HuH-7.5 (cell line): ENCODE measurements at places on chromosomes 5 and 9.

DNA sequence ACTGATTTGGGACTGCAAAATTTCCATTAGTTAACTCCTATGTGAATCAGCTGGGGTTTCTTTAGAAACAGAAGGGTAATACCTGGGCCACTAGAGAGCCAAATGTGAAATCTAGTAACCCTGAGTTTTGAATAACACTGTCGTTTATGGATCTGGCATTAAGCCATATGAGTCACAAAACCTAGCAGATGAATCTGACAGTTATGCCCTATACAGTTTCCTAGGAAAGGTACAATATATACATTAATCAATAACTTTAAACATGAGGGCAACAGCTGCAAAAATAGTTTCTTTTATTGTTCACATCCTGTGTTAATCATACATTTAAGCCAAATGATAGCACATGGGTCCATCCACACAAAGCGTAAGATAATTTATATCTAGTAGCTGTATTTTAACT, 56.9 kb downstream of the PAM start:
- no peak for DNase-seq

DNA sequence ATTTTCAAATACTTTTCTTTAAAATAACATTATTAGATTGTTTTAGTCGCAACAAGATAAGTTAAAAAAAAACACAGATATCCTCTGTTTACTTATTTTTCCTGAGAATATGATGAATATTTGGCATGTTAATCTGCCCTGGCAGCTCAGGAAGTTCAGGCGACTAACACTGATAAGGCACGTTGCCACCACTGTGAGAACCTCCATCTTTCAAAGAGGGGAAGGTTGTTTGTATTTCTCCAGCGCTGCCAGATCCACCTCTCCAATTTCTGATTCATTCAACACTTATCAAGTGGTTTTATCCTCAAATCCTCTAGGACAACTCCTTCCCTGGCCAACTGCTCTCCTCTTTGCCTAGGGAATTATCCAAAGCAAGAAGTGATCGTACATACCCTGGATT, 21.8 kb downstream of the CTNNAL1 start:
- no peak for DNase-seq

DNA sequence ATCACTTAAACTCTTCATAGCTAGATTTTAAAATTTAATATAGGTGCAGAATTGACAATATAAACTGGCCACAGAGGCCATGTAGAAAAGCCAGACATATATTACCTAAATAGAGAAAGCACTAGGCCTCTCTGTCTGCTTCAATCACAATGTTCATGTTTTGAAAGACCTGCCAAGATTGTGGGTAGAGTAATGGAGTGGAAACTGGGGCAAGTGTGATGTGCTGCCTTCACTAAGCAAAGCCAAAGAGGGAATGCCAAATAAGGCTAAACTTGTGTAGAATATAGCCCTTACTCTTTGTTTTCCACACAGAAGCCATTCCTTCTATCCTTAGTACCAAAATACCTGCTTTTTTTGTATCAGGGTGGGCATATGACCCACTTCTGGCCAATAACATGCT, 15.1 kb upstream of the ISOC1 start:
- DNase-seq, result no peak

DNA sequence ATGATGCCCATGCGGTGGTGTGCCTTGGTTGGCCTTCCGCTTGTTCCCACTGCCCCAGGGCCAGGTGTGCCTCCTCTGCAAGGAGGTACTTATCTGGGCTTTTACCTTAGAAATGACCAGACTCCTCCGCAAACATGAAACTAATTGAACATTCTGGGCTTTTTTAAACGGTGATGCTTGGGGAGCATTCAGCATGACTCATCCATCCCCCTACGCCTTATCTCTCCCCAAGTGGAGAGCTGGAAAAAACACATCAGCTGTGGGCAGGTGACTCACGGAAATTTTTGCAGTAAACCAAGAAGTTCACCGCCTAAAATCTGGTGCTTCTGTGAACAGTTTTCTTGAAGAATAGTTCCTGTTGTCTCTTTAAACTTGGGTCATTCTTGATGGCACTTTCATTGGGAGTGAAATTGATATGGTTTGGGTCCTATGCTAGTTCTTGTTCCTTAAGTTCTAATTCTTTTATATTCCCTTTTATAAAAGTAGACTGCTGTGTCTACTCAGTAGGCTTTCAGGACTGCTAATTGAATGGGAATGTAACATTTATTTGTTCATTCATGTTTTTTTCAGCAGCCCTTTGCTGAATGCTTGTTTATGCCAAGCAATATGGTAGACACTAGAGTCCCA, 39.6 kb downstream of the SFXN1 start:
- DNase-seq, result no peak

DNA sequence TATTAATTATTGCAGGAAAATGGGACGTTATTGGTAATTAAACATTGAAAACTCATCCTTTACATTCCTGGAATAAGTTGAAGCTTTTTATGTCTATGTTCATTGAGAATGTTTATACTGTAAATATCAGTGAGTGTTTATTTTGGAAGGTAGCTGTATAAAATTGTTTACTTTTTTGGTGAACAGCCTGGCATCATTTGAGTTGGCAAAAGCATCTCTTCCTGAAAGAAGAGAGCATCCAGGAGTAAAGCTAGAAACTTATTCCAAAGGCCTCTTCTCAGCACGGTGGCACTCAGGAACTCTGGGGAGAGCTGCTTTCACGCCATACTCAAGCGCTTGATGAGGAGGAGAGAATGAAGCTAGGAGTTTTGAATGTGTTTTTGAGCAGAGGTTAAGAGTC, 79.9 kb downstream of the GAPVD1 start:
- no peak for DNase-seq

- DNase-seq, result no peak
These were observed 155.1 kb downstream of the CCDC192 start for GRCh38 chr5:127858116-127858784.

GRCh38 chr9:89497257-89497963, 503 bp downstream of the SEMA4D start:
- DNase-seq, result no peak

- no peak for DNase-seq
These were observed 26.5 kb downstream of the AFAP1L1 start for GRCh38 chr5:149298163-149298562.

- DNase-seq, result no peak
These were observed 111.2 kb downstream of the EDIL3 start for GRCh38 chr5:84273517-84273883.

GRCh38 chr5:57276353-57276752, 102.5 kb downstream of the GPBP1 start:
- DNase-seq, result no peak

DNA sequence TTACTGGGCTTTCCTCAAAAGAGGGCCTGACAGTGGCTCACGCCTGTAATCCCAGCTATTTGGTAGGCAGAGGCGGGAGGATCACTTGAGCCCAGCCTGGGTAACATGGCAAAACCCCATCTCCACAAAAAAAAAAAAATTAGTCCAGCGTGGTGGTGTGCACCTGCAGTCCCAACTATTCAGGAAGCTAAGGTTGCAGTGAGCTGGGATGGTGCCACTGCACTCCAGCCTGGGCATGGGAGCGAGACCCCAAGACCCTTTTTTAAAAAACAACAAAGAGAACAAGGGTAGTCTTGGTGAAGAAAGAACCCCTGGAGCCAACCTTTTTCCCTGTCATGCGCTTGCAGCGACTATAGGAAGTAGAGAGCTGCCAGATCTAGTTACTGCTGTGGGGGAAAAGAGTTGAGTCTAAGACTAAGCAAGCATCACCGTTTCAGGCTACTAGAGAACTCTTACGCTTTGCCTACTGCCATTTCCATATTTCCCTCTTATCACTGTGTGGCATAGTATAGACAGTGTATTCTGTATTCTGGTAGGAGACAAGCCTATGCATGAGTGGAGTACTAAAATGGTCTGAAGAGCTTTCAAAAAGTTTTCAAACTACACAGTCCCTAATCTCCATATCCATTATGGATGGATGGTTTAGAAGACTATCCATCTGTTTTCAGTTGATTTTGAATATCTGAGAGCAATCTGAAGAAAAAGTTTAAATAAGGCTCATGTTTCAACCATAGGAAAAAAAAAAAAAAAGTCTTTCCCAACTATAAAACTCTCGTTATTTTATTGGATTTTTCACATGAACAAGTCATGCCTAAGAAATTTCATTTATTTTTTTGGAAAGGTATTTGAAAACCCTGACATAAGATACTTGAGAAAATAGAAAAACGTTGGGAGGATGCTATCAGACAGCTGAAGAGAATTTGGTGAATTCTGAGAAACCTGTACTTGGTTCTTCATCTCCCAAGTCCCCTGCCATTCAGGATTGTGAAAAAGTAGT, 2.6 kb downstream of the C9orf40 start:
- no peak for DNase-seq

DNA sequence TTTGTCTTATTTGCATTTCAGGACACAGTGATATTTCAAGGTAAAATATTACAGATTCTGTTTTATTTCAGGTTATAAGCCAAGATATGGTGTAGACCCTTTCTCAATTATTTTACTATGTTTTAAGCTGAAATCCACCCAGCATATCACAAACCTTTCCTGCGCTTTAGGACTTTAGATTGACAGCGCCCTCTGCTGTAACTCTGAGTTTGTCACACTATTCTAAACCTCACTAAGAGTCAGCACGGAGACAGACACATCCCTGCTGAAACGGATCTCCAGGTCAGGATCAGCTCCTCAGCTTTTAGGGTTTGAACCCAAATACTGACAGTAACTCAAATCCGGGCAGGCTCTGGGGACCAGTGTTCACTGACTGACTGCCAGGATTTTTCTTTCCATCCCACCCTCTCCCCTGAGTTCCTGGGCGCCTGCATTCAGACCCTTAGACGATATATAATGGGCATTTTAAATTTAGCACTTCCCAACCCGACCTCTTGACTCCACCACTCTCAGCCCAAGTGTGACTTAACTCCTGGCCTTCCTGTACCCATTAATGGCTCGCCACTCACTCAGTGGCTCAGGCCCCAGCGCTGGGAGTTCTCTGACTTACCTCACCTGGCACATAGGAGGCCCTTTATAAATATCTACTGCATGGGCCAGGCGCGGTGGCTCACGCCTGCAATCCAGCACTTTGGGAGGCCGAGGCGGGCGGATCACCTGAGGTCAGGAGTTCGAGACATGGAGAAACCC, 33.5 kb downstream of the TLX3 start:
- DNase-seq, result no peak

DNA sequence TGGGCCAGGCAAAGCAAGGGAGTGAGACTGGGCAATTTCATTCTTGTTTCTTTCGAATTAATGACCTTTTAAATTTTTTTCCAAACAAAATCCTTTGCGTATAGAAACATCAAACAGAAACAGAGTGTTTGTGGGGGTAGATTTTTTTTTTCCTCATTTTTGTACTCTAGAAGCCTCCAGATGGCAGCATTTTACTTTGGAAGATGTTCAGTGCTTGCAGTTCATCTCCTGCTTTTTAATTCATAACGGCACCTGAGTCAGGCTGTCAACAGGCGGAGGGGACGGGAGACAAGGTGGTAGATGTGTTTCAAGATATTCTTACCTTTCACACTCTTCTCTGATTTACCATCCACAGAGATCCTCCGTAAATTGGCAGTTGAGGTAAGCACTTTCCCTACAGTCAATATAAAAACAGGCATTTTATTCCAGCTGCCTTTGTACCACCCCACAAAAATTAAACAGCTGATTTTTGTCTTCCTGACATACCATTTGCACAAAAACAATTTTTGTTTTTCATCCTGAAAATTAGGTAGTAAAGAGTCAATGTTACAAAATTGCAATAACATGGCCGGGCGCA, 99.5 kb upstream of the FBXL17 start:
- DNase-seq, result peak; percentile 3

GRCh38 chr5:139804800-139805397, 9.3 kb downstream of the PSD2 start:
- no peak for DNase-seq

- DNase-seq, result no peak
These were observed 188.0 kb downstream of the MARCHF11 start for GRCh38 chr5:15991586-15991985.

DNA sequence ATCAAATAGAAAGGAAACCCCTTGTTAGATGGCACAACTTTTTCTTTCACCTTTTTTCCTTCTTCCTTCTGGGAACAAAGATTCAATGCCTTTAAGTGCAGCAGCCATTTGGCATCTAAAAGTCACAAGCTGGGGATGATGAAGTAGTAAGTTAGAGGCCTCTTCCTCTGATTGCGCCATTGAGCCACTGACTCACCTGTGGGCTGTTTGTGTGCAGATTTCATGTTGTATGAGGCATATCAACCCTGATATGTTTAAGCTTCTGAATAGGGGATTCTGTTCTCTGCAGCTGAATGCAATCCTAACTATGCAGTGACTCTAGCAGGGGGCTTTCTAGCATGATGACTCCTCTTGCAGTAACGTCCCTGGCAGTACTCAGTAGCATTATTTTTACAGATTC, 599.9 kb downstream of the CSNK1G3 start:
- DNase-seq, result no peak

DNA sequence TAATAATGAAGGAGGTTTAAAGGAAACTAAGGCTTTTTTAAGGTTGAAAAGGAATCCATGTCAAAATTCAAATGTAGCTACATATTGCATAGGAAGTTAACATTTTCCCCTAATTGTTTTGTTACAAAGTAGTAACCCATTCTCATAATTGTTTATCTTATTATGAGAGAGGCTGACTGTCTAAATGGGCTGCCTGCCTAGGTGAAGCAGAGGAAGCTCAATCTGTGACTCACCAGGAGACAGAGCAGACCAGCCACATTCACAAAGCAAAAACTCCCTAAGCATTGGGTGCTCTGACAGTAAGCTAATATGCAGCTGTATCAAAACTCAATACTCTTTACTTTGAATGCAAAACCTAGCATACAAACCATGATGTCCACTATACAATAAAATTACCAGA, 208.5 kb downstream of the ROR2 start:
- DNase-seq, result no peak

- no peak for DNase-seq
These were observed 397.5 kb downstream of the HTR1A start for GRCh38 chr5:63564789-63565188.

DNA sequence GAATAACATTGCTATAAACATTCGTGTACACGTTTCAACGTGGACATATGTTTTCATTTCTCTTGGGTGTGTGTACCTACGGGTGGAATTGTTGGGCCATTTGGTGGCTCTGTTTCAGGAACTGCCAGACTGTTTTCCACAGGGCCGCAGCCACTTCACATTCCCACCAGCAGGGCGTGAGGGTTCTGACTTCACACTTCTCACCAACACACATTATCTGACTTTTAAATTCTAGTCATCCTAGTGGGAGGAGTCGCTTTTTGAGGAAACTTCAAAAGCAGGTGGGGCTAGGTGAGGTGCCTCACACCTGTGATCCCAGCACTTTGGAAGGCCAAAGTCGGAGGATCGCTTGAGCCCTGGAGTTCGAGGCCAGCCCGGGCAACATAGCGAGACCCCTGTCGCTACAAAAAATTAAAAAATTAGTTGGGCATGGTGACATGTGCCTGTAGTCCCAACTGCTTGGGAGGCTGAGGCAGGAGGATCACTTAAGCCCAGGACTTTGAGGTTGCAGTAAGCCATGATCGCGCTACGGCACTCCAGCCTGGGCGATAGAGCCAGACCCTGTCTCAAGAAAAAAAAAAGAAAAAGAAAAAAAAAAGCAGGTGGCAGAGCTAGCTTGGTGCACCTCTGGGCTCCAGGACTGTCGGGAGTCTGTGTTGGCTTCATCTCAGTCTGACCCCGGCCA, 28.5 kb downstream of the TSPAN17 start:
- peak; percentile 59 for DNase-seq

GRCh38 chr5:102341681-102342288, 45.7 kb upstream of the SLCO4C1 start:
- DNase-seq, result no peak
